ENCODE measurements at places on chromosomes 4 and X. TPM values are rescaled to one million over a fixed set of nuclear protein-coding genes. Genes with fewer than 3 reads are reported as not detected.

The CLDN2 gene
- total RNA-seq, result not detected

The PDZD4 gene
- 0.07 TPM for total RNA-seq

The ARR3 gene
- total RNA-seq, result not detected

The SCML2 gene
- total RNA-seq, result 2.1 TPM

The F8 gene
- total RNA-seq, result 2.0 TPM

The UGT2B15 gene
- total RNA-seq, result 0.44 TPM

The JCHAIN gene
- total RNA-seq, result 47.0 TPM

The ATP2B3 gene
- total RNA-seq, result not detected

The LANCL3 gene
- total RNA-seq, result 0.12 TPM

The TMEM255A gene
- total RNA-seq, result 0.18 TPM

The ZNF711 gene
- 3.5 TPM for total RNA-seq

The NAA10 gene
- 109 TPM for total RNA-seq

The STOX2 gene
- not detected for total RNA-seq

The EVC2 gene
- total RNA-seq, result 0.69 TPM

The GRIA2 gene
- not detected for total RNA-seq

The SPATA4 gene
- not detected for total RNA-seq

The TRIML2 gene
- total RNA-seq, result not detected

The NHS gene
- total RNA-seq, result not detected

The F8A2 gene
- total RNA-seq, result not detected

The P2RY8 gene
- total RNA-seq, result 315 TPM

The SLC49A3 gene
- total RNA-seq, result 2.3 TPM

The ADH1B gene
- total RNA-seq, result not detected

The FOXR2 gene
- not detected for total RNA-seq

The GPRASP2 gene
- 0.16 TPM for total RNA-seq

The GABRQ gene
- not detected for total RNA-seq

The NSDHL gene
- 18.4 TPM for total RNA-seq

The PLS3 gene
- total RNA-seq, result not detected

The RIPPLY1 gene
- total RNA-seq, result not detected

Measured in activated B cell treated with CpG ODN at 0.5 μM for 24 hours (primary cell).